ENCODE measurements at places on chromosomes 7 and 10. TPM values are rescaled to one million over a fixed set of nuclear protein-coding genes. Genes with fewer than 3 reads are reported as not detected.

Gene CALML5
- not detected for total RNA-seq

Gene TES
- 119 TPM for total RNA-seq

Gene PLA2G12B
- total RNA-seq = not detected

Gene NXPH1
- not detected for total RNA-seq

Gene HOXA6
- total RNA-seq = not detected

DNA sequence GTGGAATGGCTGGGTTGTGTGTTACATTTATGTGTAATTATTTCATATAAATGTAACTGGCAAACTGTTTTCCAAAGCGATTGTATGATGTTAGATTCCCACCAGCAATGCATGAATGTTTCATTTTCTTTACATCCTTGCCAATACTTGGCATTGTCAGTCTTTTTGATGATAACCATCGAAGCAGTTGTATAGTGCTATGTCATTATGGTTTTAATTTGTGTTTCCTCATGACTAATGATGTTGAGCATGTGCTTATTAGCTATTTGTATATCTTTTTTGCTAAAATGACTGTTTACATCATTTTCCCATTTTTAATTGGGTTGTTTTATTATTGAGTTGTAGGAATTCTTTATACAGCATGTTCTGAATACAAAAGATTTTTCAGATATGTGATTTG, 22.3 kb downstream of the AHCYL2 start:
- DNase-seq = no peak

DNA sequence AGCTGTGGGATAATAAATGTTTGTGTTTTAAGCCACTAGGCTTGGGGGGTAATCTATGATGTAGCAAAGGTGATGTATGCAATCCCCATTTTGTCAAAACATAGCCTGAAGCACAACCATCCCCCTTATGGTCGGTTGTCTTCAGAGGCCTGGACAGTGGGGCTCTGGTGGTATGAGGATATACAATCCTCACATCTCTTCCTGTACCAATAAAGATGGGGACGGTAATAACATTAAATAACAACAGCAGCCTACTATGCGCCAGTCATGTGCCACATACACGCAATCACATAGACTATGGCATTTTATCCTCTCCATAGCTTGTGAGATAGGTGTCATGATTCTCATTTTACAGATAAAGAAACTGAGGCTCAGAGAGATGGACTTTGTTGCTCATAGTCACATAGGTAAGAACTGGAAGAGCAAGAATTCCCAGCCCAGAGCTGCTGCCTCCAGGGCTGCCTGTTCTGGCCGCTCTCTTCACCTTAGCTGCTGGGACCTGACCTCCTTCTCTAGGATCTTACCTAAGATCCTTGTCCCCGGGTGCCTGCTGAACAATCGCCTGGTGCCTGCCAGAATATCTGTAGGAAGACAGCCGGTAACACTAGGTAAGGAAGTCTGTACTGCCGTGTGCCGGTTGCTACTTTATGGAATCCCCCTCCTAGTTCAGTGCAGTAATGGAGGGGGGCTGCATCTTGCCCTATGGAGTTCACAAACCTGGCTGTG, 108.6 kb downstream of the ARHGAP22 start:
- no peak for DNase-seq

GRCh38 chr7:35415411-35415822, 161.5 kb upstream of the TBX20 start:
- no peak for DNase-seq

- DNase-seq = no peak
These were observed 667 bp downstream of the KLLN start for GRCh38 chr10:87862679-87863052.

DNA sequence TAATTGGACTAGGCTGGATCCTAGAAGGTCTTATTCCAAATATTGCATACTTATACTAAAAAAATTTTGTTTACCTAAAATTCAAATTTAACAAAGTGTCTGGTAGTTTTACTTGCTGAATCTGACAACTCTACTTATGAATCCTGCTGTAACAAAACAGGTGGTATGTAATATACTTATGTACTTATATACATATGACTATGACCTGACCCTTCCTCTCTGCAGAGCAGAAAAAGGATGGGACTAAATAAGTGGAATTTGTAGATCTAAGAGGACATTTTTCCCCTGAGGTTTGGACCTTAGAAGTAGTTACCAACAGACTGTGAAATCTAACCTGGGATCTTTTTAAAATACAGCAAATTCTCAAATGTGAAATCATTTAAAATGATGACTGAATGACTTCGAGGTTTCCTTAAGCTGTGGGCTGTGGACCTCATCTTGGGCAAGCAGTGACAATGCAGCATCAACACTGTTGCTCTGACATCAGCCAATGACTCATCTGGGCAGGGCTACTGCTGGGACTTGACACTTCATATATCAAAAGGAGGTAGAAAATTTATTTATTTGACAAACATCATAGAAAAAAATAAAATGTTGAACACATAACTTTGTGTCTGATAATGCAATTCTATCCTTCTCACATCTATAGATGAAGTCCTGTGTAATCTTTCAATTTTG, 73.6 kb downstream of the RELN start:
- no peak for DNase-seq

DNA sequence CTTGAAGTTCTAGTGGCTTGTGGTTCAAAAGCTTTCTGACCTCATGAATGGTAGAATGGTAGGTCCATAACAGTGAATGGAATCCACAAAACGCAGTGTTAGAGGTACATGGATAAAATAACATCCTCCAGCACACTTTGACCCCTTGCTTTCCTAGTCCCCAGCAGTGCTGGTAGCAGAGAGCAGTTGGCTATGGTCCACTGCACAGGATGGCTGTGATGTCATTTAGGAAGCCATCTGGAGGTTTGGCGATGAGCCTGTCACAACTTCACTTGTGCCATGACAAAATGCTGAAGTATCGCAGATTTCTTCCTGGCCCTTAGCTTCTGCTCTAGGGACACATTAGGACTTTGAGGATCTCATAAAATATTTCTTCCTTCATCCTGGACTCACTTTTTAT, 300.0 kb upstream of the FZD8 start:
- DNase-seq = no peak

DNA sequence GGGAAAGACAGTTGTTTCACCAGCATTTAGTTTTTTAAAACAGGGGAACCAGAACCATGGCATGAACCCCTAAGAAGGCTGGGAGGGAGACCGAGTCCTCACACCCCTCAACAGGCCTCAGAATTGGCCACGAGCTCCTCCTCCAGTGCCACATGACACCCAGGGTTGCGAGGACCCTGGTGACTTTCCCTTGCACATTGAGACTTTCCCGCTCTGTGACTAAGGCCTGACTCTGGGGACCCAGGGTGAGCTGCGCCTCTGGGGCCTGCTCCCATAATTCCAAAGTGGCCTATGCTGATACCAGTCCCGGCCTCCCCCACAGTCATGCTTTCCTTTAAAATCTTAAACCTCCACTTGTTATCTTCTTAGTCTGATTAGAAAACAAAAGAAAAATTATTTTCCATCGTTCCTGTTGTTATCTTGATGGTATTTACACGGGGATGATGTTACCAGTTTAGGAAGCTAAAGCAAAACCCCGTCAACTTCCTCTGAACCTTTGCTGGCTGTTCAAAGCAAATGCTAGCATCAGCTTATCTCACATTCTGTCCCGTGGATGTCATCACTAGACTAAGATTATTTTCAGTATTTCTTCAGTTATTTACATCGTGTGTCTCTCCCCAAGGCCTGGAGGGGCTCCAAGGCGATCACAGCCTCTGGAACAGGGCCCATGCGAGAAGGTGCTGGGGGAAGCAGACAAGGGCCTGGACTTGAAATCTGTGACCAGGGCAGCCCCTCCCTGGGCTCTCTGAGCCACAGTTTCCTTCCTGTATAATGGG, 42.1 kb downstream of the FAM53B start:
- no peak for DNase-seq

DNA sequence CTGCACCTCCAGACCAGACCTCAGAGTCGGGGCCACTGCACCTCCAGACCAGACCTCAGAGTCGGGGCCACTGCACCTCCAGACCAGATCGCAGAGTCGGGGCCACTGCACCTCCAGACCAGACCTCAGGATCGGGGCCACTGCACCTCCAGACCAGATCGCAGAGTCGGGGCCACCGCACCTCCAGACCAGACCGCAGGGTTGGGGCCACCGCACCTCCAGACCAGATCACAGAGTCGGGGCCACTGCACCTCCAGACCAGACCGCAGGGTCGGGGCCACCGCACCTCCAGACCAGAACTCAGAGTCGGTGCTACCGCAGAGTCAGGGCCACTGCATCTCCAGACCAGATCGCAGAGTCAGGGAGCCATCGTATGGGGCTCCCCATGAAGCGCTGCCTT, 105.9 kb downstream of the ACTR3B start:
- no peak for DNase-seq

GRCh38 chr7:19118636-19119371, 1.4 kb upstream of the TWIST1 start:
- DNase-seq = no peak

DNA sequence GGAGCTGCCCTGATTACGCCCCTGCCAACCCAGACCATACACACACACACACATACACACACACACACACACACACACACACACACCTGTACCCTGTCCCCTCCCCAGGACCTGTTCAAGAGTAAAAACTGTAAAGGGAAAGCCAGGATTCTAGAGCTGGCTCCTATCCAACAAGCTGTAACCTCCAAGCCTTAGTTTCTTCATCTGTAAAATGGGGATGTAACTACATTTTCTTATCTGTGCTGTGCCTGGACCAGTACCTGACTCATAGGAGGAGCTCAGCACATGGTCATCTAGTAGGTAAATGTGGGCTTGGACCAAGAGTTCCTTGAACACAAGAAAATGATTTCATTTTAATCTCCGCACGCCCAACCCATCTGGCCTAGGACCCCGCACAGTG, 128.8 kb downstream of the ZMIZ1 start:
- no peak for DNase-seq

- DNase-seq = no peak
These were observed 715 bp upstream of the PANK1 start for GRCh38 chr10:89645742-89646172.

- DNase-seq = no peak
These were observed 2.1 kb upstream of the ZNF117 start for GRCh38 chr7:64992971-64993370.

- DNase-seq = no peak
These were observed 241.5 kb downstream of the AUTS2 start for GRCh38 chr7:69839782-69840181.

DNA sequence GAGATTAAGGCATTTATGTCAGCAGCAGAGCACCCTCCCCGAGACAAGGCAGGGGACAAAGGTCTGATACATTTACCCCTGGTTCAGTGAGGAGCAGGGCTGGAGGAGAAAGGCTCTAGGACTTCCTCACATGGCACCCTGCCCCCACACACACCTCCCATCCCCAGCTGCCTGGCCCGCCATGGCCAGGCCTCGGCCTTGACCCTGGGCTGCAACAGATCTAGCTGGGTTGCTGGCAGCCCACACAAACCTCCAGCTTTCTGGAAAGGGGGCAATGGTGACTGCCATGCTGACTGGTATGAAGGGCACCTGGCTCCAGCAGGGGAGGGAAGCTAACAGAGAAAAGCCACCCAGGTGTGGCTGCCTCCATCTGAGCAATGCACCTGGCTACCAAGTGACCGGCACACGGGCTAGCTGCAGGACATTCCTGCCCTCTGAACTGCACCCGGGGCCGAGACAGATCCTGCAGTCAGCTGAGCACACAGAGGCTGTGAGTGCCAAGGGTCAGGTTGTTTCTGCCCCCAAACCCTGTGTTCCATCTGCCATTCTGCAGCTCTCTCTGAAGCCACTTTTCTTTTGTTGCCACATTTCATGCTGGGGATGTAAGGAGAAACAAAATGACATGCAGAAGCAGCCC, 85.8 kb upstream of the LRRC18 start:
- no peak for DNase-seq

DNA sequence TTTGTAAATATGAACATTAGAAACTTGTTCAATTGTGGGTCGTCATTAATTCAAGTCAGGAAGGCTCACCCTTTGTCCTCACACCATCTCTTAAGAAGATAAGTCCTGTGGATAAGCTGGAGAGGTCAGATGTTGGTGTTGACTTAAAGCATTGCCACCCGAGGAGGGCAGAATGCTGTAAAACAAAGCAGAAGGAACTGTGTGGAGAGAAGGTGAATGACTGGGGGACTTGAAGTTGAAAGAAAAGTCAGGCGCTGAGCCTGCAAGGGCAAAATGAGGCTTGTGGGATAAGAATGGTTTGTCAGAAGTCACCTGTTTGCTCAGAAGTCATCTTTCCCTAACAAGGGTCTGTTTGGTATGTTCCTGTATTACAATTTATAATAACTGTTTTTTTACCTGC, 9.1 kb downstream of the RPA3 start:
- DNase-seq = no peak

DNA sequence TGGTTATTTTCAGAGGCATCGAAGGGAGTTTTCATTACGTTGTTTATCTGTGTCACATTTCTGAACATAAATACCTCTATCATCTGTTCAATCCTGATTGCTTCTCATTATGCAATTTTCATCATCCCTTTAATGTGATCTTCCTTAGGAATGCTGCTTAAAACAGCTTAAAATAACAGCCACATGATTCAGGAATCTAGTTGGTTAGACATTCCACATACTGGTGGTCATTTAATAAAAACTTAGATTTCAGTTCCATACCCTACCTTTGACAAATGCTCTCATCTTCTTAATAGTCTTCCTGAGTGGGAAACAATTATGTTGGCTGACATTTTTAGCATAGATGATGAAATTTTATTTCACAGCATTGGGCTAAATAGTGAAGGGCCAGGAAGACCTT, 191.3 kb upstream of the CDCA7L start:
- no peak for DNase-seq

- no peak for DNase-seq
These were observed 58.5 kb downstream of the PHYHIPL start for GRCh38 chr10:59234816-59235429.

- DNase-seq = no peak
These were observed 885 bp upstream of the NKX1-2 start for GRCh38 chr10:124450783-124451057.

DNA sequence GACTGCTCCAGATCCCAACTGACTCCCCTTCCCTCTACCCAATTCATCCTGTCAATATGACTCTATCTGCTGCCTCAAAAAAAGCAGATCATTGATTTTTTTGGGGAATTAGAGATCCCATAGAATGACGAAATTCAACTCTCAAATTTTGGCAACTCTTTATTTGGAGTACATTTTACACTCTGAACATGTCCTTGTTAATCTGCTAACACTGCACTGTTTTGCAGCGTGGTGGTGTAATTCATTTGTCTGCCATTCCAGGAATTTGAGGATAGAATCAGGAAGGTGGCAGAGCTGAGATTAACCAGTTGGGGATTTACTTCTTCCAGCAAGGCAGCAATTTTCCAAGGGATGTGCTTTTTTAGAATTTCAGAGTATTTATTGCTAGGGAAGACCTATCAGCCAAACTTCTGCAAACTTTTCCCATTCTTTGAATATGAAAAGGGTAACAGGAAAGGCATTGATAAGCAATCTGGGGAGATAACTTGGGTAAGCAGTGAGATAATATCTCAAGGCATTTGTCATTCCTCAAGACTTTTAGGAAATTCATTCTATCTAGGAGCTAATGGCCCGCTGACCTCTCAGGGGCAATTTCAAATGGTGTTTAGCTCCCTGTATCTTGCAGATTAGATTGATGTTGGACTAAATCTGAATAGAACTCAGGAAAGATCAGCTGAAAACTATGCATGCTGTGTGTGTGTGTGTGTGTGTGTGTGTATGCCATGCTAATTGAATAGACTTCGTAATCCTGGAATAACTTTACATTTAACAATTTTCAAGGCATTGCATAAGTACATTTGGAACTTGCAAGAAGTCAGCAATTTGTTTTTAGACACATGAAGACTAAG, 9.7 kb downstream of the BAMBI start:
- DNase-seq = no peak

Measured in activated naive CD8-positive, alpha-beta T cell treated with anti-CD3 and anti-CD28 coated beads, Interleukin-2, amount 10 ng/mL, durations not matched to agents 7 days and 5 days (primary cell).